Stimulated activated CD8-positive, alpha-beta memory T cell treated with anti-CD3 and anti-CD28 coated beads, Interleukin-15, amount 100 ng/mL, for 1 hour (primary cell): ENCODE measurements at places on chromosomes 4 and X.

DNA sequence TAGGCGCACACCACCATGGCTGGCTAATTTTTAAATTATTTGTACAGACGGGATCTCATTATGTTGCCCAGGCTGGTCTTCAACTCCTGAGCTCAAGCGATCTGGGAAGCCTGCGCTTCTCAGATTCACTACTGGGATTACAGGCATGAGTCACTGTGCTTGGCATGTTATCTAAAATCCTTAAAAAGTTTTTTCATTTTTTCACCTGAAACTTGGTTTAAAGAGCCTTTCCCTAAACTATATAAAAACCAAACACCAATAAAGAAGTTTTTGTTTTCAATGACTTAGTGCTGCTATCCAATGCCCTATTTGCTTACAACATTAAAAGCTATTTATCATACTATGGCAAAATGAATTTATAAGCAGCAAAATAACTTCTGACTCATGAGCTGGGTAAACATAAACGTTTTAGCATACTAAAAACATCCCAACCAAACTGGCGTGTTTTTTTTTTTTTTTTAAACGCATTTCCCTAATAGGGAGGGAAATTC, 127.8 kb downstream of the UBE2K start:
- no peak for DNase-seq

- no peak for DNase-seq
Measured at GRCh38 chr4:15405018-15405417, 22.8 kb upstream of the C1QTNF7 start.

- no peak for DNase-seq
Measured at GRCh38 chr4:19930742-19931141, 321.0 kb upstream of the SLIT2 start.

DNA sequence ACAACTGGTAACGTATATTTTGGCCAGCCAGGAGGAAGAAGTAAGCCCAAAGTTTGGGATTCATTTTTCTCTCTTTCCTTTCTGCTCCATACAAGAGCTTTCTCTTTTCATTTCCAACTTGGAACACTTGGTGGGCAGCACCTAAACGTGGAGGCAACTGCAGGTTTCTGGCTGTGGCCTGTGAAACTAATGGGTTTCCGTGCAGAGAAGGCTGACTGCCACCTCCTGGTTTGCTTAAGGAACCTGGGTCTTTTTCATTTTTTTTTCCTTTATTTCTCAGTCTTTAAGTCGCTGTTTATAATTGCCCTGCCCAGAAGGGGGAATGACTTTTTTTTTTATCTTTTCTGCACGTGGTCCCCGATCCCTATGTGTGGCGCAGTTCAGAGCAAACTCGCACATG, 15.4 kb downstream of the ZNF718 start:
- no peak for DNase-seq

GRCh38 chr4:79623021-79623870, 215.2 kb upstream of the GK2 start:
- no peak for DNase-seq

DNA sequence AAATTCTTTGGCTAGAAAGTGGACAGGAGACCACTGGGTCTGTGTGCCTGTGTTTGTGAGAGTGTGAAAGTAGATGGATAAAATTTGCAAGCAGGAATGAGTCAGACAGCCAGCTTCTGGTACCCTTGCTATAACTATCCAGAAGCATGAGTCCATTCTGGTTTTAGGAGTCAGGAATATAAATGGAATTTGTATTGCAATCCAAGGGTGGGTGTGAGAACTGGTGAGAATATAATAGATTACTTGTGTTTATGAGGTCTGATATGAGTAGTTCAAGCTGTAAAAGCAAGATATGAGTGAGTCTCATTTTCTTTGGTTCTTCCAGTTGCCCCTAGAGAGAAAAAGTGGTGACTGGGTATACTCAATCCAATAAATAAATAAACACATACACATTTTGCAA, 212.7 kb upstream of the TAPT1 start:
- DNase-seq = no peak

DNA sequence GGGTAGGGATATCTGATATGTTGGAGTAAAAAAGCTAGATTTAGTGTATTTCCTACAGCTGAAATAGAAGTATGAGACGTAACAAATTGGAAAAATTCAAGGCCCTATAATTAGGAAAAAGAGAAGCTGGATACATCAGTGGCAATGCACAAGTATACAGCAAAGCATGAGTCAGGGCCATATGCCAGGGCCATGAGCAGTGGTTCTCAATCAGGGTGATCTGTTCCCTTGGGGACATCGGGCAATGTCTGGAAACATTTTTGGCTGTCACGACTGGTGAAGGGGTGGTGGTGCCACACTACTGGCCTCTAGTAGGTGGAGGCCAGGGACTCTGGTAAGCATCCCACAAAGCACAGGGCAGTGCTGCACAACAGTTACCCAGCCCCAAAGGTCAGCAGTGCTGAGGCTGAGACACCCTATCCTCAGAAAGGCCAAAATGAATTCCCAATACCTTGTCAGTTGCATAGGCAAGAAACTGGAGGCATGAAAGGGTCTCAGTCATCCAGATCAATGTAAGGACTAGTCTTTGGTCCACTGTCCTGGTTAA, 36.8 kb upstream of the NAP1L5 start:
- DNase-seq = no peak

- no peak for DNase-seq
Measured at GRCh38 chr4:73021634-73022033, 47.9 kb downstream of the COX18 start.

GRCh38 chrX:28835991-28836390, 248.7 kb downstream of the IL1RAPL1 start:
- DNase-seq = no peak

- no peak for DNase-seq
Measured at GRCh38 chr4:98565681-98566301, 92.6 kb downstream of the TSPAN5 start.

DNA sequence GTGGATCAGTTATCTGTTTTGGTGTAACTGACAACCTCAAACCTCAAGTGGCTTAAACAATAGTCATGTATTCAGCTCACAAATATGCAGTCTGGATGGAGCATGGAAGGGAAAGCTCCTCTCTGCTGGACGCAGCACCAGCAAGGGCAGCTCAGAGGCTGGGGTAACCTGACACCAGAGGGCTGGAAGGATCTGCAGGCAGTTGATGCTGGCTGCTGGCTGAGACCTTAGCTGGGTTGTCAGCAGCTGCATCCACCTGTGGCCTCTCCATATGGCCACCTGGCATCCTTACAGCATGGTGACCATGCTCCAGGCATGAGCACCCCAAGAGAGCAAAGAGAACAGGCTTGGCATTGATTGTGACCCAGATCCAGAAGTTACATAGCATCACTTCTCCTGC, 46.7 kb downstream of the ENPP6 start:
- DNase-seq = no peak

DNA sequence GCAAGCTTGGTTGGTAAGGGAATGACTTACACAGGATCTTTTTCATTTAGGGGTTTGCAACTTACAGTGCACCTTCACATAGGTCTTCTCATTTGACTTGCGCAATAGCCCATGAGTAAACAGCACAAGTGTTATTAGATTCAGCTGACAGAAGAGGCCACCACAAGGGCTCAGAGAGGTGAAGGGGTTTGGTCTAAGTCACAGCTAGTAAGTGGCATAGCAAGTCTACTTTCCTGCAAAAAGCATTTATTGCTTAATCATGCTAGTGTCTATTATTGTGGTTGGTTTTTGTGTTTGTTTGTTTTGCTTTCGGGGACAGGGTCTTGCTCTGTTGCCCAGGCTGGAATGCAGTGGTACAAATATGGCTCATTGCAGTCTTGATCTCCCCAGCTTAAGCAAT, 83.3 kb downstream of the SPRY1 start:
- no peak for DNase-seq

DNA sequence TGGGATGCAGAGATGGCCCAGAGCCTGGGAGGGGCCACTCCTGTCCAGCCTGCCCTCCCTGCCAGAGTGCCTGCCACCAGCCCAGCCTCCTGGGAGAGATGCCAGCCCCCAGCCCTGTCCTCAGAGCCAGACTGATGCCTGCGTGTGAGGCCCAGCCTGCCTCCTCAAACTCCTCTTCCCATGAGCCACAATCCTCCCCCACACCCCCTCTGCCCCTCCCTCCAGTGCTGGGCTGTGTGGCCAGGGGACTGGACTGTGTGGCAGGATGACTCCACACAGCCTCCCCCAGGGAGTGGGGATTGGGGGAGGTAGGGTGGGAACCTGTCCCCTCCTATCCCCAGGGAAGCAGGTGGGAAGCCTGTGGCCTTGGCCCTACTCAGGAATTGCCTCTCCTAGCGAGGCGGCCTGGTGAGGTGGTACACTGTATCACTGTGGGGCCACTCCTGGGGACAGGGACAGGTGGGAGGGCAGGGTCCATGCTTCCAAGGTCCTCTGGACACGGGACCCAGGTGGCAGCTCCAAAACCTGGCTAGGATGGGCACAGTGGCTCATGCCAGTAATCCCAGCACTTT, 4.3 kb upstream of the SH3BP2 start:
- DNase-seq = no peak

- DNase-seq = no peak
Measured at GRCh38 chr4:140628016-140628415, 59.3 kb upstream of the UCP1 start.

- DNase-seq = no peak
Measured at GRCh38 chrX:40100141-40100536, 2.4 kb upstream of the BCOR start.

- DNase-seq = no peak
Measured at GRCh38 chrX:45323387-45323786, 122.7 kb upstream of the DIPK2B start.

- no peak for DNase-seq
Measured at GRCh38 chrX:11265352-11265751, 27.9 kb upstream of the AMELX start.

DNA sequence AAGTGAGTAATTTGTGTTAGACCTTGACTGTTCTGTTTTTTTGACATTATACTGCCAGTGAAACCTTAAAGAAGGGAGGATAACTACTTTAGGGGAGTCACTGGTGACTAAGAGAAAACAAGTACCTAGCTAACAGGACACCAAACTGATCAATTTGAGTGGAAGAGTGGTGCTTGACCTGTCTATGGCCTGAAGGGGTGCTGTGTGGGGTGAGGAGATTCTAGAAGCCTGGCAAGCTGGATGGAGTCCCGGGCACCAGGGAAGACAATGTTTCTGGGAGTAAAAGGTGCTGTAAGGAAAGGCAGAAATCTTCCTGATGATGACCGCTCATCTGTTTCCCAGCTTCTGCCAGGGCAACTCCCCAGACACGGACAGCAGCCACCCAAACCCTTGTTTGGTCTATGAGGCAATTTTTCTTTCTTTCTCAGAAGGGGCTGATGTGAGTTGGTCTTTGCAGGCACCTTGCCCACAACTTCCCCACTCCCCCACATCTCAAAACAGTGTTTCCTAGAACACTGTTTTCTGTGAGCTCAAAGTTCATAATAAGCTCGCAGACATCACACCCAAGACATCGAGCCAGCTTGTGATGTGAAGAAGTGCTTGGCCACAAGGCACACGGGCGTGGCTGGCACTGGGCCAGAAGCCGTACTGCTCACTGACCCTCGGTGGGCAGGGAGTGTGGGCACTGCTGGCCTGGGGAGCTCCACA, 4.6 kb downstream of the TXK start:
- no peak for DNase-seq

DNA sequence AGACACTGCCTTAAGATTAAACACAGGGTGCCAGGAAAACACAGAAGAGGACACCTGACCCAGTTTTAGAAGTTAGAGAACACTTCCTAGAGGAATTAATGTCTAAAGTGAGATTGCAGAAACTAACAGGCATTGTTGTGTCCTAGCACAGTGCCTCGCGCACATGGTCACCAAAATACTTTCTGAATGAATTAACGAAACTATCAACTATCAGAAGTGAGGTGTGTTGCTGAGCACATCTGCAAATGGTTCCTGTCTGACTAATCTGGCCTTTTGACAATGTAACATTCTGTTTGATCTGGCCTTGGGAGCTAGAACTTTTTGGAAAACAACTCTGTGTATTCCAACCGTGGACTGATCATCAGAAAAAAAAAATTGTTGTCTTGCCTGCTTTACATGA, 556.8 kb upstream of the LCORL start:
- DNase-seq = no peak

- no peak for DNase-seq
Measured at GRCh38 chr4:94757192-94758140, at the start of gene BMPR1B. TSS of gene BMPR1B (plus strand) at chr4:94757955. CDS start at chr4:95104425, 346,470 bp downstream.

DNA sequence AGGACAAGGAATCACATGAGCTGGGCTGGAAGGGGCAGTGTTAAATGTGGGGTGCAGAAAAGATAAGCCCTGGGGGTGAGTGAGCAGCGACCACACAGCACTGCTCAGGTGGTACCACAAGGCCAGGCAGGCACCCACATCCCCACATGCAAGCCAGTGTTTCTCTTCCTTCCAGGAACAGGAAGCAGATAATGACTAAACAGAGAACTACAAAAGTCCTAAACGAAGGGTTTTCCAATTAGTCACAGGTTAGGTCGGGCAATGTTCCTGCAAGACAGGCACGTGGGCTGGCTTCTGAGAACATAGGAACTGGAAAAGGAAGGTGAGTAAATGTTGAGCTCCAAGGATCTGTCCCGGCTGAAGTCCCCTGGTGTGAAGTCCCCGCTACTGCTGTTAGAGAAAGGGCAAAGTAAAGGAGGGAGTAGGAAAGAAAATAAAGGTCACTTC, 19.5 kb downstream of the RELL1 start:
- DNase-seq = no peak

DNA sequence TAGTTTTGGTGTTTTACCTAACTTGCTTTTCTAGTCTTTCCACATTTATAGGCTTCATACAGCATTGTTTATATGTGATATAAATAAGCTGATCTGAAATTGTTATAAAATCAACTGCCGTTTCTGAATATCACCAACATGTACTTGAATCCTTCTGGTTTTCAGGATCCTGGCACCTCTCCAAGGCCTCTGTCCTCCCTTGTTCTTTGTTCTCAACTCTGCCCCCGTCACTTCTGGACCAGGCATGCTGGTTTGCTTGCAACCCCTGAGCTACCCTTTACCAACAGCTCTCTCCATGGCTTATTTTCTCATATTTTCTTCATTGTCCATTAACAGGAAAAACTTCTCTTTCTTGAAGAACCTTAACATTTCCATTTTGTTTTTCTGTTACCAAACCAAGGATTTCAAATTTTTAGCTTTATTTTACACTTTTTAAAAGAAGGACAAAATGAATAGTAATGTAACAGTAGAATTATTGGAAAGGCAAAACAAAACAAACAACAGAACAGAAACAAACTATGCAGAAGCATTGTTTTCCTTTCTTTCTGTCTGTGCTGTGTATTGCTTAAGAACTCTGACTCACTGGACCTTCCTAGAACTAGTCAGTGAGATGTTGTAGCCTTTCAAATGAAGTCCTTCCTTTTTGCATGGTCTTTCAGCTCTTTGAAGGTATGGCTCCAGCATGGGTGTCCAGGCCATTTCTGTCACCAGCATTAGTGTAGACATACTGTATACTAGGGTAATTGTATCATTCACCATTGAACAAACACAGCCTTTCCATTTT, 44.8 kb downstream of the BANK1 start:
- DNase-seq = no peak

GRCh38 chr4:94811643-94812042, 53.9 kb downstream of the BMPR1B start:
- DNase-seq = no peak

DNA sequence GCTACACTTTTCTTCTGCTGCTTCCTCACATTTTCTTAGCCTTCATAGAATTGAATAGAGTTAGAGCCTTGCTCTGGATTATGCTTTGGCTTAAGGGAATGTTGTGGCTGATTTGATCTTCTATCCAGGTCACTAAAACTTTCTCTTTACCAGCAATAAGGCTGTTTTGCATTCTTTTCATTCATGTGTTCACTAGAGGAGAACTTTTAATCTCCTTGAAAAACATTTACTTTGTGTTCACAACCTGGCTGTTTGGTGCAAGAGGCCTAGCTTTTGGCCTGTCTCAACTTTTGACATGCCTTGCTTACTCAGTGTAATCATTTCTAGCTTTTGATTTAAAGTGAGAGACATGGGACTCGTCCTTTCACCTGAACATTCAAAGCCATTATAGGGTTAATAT, 87.7 kb upstream of the RAB40AL start:
- no peak for DNase-seq
